ENCODE measurements at places on chromosomes 7 and 10.
A peak's percentile ranks its signal among the peaks of the same experiment; 100 is the strongest.

DNA sequence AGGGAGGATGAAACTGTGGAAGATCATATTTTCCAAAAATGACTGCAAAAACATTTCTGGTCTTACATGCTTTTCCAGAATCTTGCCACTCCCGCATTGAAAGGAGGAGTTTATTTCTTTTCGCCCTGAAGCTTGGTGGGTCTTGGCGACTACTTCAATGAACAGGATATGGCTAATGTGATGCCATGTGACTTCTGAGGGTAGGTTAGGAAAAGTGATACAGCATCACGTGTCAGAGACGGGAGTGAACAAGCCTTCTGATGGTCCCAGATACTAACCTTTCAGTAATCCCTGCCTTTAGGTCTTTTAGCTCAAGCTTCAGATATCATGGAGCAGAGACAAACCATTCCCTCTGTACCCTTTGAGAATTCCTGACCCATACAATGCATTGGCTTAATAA is 192.2 kb upstream of the HPS1 start:
- H3K4me1 ChIP-seq = no peaks in the 10 kb centered on the region
- no peak for DNase-seq
- no peak overlapping the region for H3K4me3 ChIP-seq
- H3K36me3 ChIP-seq = no peaks in the 10 kb centered on the region
- H3K27ac ChIP-seq = no peak overlapping the region
- no peaks in the 10 kb centered on the region for H3K27me3 ChIP-seq

DNA sequence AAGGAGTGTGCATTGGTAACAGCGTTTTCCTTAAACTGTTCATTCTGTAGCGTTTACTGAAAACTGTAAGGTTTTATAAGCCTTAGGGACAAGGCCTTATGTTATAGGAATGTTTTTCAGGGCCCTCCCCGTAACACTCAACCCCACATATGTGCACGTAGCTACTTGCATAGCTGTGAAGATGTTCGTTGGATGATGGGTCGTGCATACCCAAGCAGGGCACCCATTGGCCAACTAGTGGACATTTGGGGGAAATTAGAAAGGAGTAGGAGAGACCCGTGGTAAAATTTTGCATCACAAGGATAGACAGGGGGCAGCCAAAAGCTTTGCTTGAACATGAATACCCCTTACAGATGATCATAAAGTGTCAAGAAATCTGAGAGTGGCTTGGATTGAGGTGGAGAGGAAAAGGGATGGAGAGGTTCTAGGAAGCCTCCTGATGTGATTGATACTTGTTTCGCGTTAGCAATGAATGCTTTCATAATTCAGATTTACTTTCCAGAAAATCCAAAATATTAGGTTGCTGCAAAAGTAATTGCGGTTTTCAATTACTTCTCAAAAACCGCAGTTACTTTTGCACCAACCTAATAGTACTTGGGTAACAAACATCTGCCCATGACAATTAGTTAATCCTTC is 878 bp downstream of the SEC61A2 start:
- H3K4me1 ChIP-seq = peaks cover 5% of the 10 kb centered on the region
- H3K4me3 ChIP-seq = peak overlapping the region; percentile 97
- H3K36me3 ChIP-seq = peaks cover 6% of the 10 kb centered on the region
- peak; percentile 10 for DNase-seq
- no peak overlapping the region for H3K27ac ChIP-seq

- no peak overlapping the region for H3K27ac ChIP-seq
- no peak overlapping the region for H3K4me3 ChIP-seq
- H3K27me3 ChIP-seq = no peaks in the 10 kb centered on the region
- DNase-seq = no peak
Observed at GRCh38 chr10:113740850-113741249, 10.6 kb upstream of the PLEKHS1 start.

DNA sequence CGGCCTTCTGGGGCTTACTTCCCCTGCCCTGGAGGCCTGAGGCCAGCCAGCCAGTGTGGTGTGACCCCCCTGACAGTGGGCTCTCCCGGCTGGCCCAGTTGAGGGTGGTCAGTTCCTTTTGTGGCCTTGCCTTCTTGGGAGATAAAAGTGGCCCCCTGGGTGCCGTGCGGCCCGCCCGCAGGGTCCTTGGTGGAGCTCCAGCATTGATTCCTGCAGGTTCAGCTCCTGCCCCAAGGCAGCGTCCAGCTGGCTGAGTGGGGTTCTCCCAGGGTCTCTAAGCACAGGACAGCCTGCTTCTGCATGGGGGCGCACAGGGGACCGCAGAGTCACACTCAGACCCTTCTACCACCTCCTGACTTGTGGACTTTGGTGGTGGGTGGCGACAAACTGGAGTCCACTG is 62.1 kb downstream of the CUX1 start:
- H3K36me3 ChIP-seq = peaks cover 9% of the 10 kb centered on the region
- DNase-seq = no peak
- H3K4me1 ChIP-seq = peaks cover 51% of the 10 kb centered on the region
- no peak overlapping the region for H3K27ac ChIP-seq

DNA sequence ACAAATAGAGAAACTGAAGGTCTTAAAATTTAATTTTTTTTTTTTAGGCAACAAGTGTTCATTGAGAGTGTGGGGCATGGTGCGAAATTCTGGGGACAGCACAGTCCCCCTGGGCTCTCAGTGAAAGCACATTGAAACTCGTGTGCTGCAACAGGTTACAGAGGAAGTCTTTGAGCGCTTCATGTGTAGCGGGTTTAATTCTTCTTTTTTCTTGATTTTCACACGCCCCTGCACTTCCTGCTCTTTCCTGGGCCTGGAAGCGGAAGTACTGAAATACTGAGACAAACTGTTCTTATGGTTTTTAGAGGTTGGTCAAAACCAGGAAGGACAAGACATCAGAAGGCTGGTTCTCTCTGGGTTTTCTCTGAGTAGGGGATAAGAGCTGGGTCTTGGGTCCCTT is 203.5 kb downstream of the PTEN start:
- H3K4me1 ChIP-seq = peaks cover 34% of the 10 kb centered on the region
- no peaks in the 10 kb centered on the region for H3K36me3 ChIP-seq
- H3K27ac ChIP-seq = peak overlapping the region; percentile 81

GRCh38 chr10:90222939-90223338 is 521.5 kb downstream of the KIF20B start:
- no peaks in the 10 kb centered on the region for H3K36me3 ChIP-seq
- no peak for DNase-seq
- H3K4me3 ChIP-seq = no peak overlapping the region

- H3K36me3 ChIP-seq = no peaks in the 10 kb centered on the region
- H3K27me3 ChIP-seq = no peaks in the 10 kb centered on the region
- peak overlapping the region; percentile 99 for H3K4me3 ChIP-seq
- DNase-seq = peak; percentile 45
- peak overlapping the region; percentile 90 for H3K27ac ChIP-seq
Observed at GRCh38 chr7:23530405-23530804, 1.4 kb downstream of the TRA2A start.

DNA sequence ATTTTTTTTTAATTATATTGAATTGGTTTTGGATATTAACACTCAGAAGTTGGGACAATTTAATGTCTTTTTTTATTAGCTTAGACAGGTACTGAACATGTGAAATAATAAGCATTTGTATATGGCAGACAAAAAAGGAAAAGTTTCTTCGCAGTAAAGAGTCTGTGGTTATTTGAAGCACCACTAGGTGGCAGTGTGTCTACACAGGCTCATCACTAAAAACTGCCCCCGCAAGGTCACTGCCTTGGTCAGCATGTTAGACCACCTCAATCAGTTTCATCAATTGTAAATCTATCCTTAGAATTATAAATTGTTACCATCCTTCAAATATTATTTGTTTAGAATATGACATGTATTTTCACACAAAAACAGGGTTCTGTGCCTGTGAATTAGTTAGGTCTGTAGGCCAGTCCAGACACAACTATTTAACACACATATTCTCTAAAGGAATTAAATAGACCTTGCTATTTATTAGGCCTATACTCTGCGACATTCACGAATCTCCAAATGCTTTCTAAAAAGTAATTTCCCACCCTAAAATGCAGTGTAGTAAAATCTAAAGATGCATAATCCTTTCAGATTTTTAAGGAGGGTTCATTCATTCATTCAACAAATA is 17.0 kb downstream of the PNLIPRP3 start:
- no peak overlapping the region for H3K4me3 ChIP-seq
- no peaks in the 10 kb centered on the region for H3K27me3 ChIP-seq
- DNase-seq = peak; percentile 5
- H3K27ac ChIP-seq = no peak overlapping the region

GRCh38 chr7:235576-236395 is 43.4 kb downstream of the FAM20C start:
- H3K4me1 ChIP-seq = no peaks in the 10 kb centered on the region
- H3K27ac ChIP-seq = no peak overlapping the region
- H3K4me3 ChIP-seq = no peak overlapping the region
- DNase-seq = no peak
- H3K27me3 ChIP-seq = no peaks in the 10 kb centered on the region
